ENCODE measurements at places on chromosomes 1 and 21.

DNA sequence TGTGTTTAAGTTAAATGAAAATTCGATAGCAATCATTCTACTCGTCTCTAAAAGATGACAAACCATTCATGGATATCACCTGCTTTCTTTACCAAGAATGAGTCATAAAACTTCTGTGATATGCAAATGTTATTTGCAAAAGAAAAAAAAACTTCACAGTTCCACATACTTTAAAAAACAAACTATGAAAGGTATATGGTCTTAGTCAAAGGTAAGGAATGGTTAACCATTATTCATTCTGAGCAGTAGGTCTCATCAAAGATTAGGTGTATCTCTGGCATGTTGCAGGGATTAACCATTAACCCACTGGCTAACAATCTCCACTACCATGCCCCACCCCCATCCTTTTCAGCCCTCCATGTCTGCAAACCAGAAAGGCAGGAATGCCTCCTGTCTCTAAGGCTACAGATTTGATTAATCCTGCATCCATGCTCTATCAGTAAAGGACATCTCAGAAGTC lies 44.4 kb downstream of the PTPN14 start:
- no peak for DNase-seq

DNA sequence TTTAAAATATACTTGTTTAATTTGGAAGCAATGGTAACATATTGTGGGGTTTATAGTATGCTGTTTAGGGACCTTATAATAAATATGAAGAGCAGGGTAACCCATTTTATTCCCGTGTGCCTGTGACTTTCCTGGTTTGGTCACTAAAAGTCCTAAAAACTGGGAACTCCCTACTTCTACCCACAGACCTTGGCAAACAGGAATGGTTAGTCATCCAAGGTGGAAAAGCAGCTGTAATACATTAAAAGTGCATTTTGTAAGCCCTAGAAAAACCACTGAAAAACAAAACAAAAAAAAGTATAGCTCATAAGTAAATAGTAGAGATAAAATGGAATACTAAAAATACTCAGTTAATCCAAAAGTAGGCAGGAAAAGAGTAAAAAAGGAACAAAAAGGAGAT lies 538.9 kb downstream of the LMO4 start:
- DNase-seq, result peak; percentile 19

DNA sequence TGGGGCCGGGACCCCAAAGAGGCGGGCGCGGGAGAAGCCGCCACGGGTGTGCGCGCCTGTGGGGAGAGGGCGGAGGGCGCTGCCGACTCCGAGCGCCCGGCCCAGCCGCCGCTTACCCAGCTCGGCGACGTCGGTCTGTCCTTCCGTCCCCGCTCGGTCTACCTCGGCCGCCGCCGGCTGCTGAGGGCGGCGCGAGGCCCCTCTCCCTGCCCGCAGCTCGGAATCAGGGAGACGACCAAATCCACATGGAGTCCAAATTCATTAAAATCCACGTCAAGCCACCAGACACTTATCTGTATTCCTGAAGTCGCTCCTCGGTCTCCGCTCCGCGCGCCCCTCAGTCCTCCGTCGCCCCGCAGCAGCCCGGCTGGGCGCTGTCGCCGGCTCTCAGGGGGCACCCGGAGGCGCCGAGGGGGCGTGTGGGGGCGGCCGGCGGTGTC lies 637 bp downstream of the PLXNA2 start:
- no peak for DNase-seq

- no peak for DNase-seq
These were observed 186.4 kb downstream of the NR5A2 start for GRCh38 chr1:200213921-200214320.

- no peak for DNase-seq
These were observed 561 bp downstream of the KIF2C start for GRCh38 chr1:44740179-44740617.

DNA sequence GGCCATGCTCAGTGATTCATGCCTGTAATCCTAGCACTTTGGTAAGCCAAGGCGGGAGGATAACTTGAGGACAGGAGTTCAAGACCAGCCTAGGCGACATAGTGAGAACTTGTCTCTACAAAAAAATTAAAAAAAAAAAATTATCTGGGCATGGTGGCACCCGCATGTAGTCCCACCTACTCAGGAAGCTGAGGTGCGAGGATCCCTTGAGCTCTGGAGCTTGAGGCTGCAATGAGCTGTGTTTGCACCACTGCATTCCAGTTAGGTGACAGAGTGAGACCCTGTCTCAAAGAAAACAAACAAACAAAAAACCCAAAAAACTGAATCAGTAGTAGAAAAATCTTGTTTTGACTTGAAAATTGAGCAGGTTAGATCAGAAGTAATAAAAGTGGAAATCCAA lies 67.1 kb upstream of the IPO9 start:
- DNase-seq, result no peak

DNA sequence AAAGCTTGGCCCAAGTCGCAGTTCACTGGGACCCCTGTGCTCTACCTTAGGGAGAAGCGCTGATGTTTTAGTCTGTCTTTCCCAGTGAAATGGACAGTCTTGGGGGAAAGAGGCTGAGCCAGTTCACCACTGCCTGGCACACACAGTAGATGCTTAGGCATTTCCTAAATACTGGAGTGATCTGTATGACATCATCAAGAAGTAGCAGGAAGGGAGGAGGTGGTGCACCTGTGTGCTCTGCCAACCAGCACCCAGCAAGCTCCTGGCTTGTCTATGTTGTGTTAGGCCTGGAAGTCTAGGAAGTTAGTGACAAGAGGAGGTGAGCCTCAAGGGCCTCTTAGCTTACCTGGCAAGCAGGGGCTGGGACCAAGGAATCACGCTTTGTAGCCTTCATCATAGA lies 158.2 kb upstream of the NFIA start:
- no peak for DNase-seq

DNA sequence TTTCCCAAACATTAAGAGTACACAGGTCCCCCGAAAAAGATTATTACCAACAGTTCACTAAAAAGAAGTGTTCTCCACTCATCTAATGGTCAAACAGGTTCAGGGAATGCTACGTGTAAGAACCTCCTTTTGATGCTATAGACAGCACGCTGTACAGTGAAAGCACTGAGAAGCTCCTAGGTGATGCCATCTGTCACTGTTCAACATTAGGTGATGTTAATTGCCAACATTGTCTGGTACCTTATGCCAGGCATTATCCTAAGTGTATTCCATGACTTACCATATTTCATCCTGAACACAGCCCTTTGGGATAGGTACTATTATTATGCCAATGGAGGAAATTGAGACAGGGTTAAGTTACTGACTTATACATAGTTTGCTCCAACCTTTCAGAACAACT lies 82.1 kb downstream of the DAB1 start:
- no peak for DNase-seq

- no peak for DNase-seq
These were observed 16.0 kb downstream of the KRTAP19-8 start for GRCh38 chr21:31022306-31022705.

GRCh38 chr1:55197099-55197498 lies 18.1 kb downstream of the USP24 start:
- no peak for DNase-seq

DNA sequence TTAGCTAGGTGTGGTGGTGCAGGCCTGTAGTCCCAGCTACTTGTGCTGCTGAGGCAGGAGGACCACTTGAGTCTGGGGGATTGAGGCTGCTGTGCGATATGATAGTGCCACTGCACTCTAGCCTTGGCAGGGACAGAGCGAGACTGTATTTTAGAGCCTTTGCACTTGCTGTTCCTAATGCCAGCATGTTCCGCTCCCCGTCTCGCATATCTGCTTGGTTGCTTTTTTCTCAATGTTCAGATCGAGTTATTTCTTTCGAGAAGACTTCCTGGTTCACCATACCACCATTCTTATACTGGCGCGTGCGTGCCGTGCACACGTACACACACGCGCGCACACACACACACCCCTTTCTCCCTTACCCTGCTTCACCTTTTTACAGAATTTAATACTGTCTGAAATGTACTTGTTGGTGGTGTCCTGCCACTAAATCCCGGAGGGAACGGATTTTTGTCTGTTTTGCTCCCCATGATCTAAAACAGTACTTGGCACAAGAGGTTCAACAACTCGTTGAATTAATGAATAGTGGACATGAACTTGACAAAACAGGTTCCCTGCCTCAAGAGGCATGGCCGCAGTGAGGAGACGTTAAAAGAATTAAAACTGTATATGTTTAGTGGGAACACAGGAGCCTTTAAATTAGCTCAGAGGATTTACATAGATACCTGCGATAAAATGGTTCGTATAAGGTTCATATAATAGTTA lies 1.1 kb upstream of the RPRD2 start:
- DNase-seq, result no peak

DNA sequence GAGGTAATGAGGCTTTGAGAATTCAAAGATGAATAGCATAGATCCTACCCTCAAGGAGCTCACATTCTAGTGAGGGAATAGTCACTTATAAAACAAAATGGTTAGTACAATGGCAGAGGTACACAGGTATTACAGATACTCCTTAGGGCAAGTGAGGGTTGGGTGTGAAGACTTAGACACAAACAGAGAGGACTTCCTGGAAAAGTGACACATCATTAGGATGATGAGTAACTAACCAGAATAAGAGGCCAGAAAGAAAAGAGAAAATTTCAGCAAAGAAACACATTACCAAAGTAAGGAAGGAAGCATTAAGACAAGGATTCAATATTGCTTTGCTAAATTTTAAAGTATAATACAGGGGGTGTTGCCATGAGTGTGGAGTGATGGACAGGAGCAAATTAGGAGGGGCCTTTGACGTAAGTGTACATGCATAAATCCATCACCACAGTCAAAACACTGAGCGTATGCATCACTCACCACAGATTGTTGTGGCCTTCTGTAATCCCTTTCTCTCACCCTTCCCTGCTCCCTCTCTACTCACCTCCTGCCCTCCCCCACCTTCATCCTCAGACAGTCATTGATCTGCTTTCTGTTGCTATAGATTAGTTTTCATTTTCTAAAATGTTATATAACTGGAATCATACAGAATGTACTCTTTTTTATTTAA lies 7.9 kb downstream of the CD53 start:
- DNase-seq, result no peak

DNA sequence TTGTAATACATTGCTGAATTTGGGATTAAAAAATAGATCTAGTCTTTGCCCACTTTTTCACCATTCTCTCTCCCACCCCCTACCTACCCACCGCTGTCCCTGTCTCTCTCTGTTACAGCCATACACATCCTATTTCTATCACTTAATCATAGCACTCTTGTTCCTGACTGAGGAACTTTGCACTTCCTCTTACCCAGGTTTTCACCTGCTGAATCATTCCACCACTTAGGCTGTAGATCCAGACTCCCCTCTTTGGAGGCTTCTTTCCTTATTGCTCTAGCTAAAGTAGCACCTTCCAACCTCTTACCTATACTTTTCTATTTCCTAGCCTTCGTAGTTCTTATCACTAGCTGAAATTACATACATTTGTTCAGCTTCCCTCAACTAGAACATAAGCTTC lies 59.6 kb downstream of the ATP6V1G3 start:
- DNase-seq, result no peak

GRCh38 chr1:236685917-236686814 lies at the start of gene ACTN2:
Gene ACTN2 (plus strand): TSS chr1:236686499. CDS start chr1:236686674, 175 bp downstream.
- no peak for DNase-seq

DNA sequence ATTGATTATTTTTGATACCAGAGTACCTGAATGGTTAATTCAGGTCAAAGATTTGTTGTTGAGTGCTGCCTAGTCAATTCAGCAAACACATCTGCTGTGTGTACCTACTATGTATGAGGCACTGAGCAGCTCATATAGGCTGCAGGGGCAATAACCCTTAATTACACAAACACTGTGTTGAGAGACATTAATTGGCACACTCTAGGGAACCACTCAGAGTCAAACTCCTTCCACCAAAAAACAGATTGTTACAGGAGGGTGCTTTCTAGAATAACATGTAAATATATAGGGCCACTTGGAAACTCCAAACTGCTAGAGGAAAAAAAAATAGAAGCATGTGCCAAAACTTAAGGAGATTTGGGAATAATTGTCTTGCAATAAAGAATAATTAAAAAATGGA lies 31.3 kb downstream of the UBE2U start:
- no peak for DNase-seq

DNA sequence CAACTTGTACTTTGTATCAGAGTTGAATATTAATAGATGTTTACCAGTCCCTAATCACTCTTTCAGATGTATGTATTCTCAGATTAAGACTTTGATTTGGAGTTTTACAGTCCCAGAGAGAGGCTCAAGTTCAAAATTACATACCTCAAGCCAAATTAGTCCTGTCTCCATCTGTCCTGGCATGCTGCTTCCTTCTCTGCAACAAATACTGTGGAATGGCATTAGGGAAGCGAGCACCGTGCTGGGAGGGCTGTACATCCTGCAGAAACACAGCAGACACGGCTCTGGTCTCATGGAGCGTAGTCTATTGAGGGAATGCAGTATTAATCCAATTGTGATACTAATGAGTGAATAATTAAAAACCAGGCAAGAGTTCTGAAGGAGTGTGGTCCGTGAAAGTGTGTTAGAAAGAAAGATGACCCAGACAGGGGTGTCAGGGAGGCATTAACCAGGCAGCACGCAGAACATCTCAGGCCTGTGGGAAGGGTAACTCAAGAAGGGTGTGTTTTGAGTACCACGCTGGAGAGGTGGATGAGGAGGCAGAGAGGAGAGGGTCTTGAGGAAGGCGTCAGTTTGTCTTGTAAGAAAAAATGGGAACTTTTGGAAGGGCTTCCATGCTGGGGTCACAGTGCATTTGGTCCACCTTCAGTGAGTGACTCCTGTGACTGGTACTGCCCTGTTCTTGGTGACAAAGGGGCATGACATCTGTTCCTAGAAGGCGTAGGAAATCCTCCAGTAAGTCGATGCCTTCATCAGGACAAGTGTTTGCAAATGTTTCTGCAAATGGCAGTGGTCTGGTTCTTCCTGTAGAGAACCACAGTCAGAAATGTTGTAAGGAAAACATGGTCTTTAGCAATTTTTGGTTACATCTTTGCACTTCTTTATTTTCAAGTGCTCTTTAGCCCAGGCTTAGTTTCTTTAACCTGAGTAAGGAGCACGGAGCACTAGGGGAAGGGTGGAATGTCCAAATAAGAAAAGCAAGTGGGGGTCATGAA lies 1.6 kb downstream of the RAB4A start:
- no peak for DNase-seq

GRCh38 chr1:92927870-92928269 lies 33.4 kb downstream of the DIPK1A start:
- no peak for DNase-seq

DNA sequence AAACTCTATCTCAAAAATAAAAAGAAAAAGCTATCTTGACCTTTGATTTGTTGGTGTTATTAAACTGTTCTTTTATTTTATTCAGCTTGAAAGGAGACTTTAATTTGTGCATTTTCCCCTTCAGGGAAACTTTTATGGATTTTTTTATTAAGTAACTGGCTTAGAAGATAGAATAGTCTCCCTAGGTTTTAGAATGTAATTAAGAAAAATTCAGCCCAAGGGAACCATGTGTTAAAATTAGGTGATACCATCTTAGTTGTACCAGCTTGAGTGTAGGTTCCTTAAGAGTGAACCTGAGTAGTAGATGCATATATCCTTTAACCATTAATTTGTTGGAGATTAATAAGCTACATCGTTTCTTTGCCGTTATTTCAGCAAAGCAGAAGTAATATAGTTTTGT lies 11.4 kb downstream of the MAST2 start:
- DNase-seq, result no peak

- no peak for DNase-seq
These were observed 453.9 kb upstream of the PKN2 start for GRCh38 chr1:88230126-88230525.

- no peak for DNase-seq
These were observed 122.5 kb upstream of the CACYBP start for GRCh38 chr1:174877208-174877673.

GRCh38 chr1:245598524-245599305 lies 443.9 kb downstream of the KIF26B start:
- peak; percentile 17 for DNase-seq

GRCh38 chr1:174874331-174875053 lies 125.3 kb upstream of the CACYBP start:
- no peak for DNase-seq

All from amniotic epithelial cell (primary cell).